ENCODE measurements at places on chromosomes 5 and 9. TPM values are rescaled to one million over a fixed set of nuclear protein-coding genes. Genes with fewer than 3 reads are reported as not detected.

The ANKHD1 gene
- 82.0 TPM for total RNA-seq

DNA sequence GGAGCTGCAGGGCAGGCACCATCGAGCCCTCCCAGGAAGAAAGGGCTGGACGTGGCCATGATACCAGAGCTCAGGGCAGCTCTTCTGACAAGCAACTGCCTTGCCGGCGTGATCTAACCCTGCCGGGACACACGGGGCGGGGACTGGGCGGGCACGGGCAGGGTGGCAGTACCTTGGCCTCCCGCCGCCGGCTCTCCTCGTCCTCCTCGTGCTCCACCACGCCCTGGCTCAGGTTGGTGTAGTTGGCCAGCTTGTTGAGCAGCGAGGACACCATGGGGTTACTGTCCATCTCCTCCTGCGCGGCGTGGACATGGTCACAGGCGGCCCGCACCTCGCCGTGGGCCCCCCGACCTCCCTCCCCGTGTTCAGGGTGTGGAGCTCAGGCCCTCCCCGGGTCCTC, 18.5 kb downstream of the SLC12A7 start:
- DNase-seq = no peak

GRCh38 chr5:35855187-35855586, 1.5 kb upstream of the IL7R start:
- DNase-seq = no peak

DNA sequence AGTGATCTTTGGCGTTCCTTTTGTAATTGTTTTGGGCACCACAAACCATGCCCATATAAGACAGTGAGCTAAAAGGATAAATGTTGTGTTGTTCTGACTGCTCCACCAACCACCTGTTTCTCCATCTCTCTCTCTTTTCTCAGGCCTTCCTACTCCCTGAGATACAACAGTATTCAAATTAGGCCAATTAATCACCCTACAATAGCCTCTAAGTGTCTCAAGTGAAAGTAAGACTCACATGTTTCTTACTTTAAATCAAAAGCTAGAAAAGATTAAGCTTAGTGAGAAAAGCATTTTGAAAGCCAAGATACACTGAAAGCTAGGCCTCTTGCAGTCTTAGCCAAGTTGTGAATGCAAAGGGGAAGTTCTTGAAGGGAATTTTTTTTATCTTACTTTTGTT, 268.8 kb upstream of the NREP start:
- no peak for DNase-seq

The TNFSF8 gene
- total RNA-seq = not detected

The INVS gene
- 18.4 TPM for total RNA-seq

GRCh38 chr5:17219469-17219868, 2.0 kb downstream of the BASP1 start:
- peak; percentile 21 for DNase-seq

The SLC45A2 gene
- not detected for total RNA-seq

The AQP7 gene
- total RNA-seq = not detected

The TCF7 gene
- 17.8 TPM for total RNA-seq

DNA sequence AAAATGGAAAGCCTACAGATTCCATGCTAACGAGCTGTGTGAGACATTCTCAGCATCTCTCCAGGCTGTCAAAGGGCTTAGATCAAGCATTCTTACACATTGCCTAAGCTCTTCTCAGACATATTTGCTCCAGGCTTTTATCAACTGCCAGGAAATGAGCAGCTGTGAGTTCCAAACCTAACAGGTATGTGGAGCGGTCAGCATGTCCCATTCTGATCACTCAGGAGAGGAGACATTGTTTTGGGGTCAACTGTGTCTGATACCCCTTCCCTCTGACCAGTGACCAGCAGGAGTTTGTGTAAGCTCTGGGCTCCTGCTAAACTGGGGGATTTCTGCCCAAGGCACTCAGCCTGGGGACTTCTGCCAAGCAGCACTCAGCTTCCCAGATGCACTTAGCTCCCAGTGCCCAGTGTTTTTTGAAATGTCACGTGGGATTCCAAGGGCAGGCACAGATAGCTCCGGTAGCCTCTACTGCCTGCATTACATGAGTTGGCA, 229.1 kb downstream of the SEC61B start:
- DNase-seq = no peak

- DNase-seq = no peak
Observed at GRCh38 chr5:56460681-56461191, 227.6 kb upstream of the ANKRD55 start.

The GABRA1 gene
- total RNA-seq = not detected

DNA sequence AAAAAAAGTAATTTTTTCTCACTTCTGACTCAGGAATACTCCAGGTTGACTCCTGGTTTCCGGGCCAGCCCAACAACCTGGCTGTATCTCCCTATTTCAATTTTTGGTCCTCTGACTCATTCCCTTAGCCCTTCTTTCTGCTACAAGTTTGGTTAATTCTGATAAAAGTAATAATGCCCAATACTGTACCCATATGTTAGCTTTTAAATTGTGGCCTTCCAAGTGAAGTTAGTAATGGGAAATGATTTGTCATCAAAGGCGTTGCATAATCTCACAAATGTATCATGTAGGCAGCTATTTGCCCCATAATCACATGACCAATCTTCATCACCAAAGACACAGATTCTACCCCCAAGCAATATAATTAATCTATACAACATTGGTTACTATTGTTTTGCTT, 31.1 kb upstream of the BNC2 start:
- no peak for DNase-seq

- DNase-seq = no peak
Observed at GRCh38 chr5:131394128-131394527, 130.3 kb downstream of the CDC42SE2 start.

DNA sequence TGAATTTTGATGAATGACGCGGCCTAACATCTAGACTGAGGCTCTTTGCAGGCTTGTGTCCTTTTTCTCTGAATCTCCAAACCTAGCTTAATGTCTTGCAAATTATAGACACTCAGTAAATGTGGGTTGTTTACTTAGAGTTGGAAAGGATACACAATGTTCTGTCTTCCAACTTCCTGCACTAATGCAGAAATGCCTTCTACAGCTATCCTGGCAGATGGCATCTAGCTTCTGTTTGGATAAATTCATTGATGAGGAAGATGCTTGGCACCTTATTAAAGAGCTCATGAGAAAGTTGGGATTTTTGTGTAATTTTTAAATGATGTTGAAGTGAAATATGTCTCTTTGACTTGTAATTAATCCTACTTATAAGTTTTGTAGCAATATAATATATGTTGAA, 1822.2 kb downstream of the MAT2B start:
- DNase-seq = no peak

The NIM1K gene
- total RNA-seq = 0.18 TPM

DNA sequence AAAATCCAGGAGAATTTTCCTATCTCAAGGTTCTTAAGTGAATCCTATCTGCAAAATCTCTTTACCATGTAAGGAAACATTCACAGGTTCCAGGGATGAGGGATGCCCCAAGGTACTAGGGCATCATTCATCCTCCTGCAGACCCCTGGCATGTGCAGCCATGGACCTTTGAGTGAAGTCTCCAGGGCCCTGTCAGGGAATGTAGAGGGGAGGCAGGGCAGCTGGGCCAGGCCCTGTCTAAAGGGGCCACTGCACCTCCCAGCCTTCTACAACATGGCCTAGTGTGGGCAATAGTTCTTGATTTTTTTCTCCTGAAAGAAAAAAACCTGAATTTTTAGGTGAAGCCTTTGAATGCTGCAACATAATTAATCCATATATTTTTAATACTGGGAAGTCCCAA, 63.3 kb downstream of the SEMA4D start:
- DNase-seq = no peak

The C5orf58 gene
- not detected for total RNA-seq

DNA sequence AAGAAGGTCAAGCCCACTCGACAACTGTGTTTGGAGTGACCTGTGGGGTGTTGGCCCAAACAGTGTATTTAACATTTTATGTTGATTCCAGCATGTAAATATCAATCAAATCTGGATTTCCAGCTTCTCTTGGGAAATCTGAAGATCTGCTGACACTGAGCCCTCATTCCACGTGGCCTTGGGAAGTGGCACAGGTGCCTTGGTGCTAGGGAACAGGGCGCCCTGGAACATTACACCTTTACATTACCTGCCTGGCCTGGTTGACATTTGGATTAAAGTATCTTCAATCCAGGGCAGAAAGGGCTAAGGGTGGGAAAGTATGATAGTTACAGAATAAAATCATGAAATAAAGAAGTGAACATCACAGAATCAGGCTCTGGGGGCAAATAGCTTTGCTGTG, 84.9 kb upstream of the CTSL start:
- no peak for DNase-seq

DNA sequence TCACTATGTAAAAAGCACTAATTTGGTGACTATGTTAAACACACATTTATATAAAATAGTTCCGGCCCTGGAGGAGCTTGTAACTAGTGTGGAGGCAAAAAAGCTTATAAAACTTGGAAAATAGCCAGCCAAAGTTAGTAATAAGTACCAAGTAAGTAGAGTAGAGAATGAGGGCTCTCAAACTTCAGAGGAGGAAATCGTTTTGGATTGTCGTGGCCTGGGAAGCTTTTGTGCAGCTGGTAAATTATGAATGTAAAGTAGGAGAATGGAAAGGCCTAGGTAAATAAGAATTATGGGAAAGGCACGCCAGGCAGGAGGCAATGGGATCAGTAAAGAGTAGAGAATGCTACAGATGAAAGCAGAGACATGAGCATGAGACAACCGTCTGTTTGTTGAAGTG, 832.7 kb upstream of the ZNF608 start:
- DNase-seq = no peak

GRCh38 chr9:99296291-99296951, 74.3 kb downstream of the SEC61B start:
- DNase-seq = no peak

The TNIP1 gene
- 296 TPM for total RNA-seq

The CCL27 gene
- total RNA-seq = not detected

GRCh38 chr5:180976518-180976917, 12.1 kb upstream of the BTNL3 start:
- no peak for DNase-seq

GRCh38 chr5:50710838-50711237, 44.4 kb downstream of the PARP8 start:
- no peak for DNase-seq

DNA sequence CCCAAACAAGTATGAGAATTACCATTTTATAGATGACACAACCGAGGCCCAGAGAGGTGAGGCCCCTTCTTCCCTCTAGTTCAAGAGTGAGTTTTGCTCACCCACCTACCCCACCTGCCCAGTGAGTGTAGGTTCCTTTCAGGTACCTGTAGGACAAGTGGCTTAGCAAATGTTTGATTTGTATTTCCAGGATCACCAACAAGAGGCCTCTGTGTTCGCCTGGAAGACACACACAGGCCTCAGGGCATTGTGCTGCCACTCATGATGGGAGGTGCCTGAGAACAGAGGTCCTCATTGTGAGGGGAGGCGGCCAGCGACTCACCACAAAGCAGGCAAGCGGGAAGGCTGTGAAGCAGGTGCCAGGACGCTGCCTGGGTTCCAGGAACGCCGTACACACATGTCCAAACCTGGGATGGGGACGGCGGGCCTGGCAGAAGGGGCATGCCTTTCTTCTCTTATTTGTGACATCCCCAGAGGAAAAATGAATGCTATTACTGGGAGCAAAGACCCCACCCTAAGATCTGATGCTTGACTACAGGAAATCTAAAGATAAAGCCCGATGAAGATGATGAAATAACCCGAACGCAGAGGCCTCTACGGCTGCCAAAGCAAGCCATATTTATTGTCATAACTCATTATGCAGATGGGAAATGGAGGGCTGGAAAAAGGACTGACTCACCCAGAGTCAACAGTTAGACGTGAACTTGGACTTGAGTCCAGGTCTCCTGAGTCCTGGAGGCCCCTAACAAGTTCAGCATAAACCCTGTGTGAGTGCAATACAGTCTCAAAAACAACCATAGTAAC, 60.2 kb upstream of the SLC25A51 start:
- DNase-seq = no peak

DNA sequence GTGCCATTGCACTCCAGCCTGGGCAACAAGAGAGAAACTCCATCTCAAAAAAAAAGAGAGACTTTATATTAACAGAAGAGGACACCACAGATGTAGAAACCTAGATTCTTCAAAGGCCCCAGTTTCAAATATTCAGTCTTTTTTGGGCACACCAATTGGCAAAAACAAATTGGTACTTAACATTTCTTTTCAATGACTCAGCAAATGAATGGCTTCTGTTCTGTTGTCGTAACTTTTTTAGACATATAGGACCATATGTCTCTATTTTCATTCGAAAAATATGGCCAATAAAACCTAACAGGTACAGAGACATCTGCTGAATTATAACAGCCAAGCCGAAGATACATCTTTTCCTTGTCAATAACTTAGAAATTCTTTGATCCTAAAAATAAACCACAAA, 212.8 kb downstream of the EBF1 start:
- DNase-seq = no peak

DNA sequence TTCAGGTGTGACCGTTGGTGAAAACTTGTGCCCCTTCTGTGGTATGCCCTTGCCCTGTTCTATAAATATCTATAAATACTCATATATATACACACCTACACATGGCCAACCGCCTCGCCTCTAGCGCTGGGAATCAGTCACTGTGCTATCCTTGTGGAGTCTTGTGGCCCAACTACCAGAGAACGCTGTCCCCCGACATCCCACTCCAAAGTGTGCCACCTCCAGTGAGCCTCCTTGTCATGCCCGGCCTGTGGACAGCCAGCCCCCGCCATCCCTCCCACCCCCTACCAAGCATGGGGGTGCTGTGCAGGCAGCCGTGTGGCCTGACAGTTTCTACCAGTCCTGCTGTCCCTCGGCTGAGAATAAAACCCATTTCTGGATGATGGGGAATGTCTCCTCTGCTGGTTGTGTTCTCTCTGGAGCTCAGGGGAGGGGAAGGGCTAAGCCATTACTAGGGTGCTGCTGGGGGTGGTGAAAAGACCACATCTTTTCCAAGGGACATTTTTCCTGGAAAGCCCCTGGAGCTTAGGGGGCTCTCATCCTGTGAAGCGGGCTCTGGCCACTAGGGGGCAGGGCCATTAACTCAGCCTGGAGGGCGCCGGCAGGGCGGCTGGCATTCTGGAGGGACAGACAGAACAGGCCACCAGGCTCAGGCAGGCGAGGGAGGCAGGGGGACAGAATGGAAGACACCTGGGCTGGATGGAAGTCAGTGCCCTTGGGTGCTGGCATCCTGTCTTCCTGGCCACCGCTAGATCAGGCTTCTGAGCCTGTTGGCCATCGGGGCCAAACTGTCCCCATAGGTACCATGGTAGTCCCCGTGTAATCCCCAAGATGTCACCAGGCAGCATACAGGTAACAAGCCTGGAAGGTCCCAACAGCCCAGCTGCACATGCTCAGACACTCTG, 20.7 kb downstream of the GOLGA2 start:
- DNase-seq = peak; percentile 50

- no peak for DNase-seq
Observed at GRCh38 chr5:61901997-61902396, 404.0 kb upstream of the KIF2A start.

DNA sequence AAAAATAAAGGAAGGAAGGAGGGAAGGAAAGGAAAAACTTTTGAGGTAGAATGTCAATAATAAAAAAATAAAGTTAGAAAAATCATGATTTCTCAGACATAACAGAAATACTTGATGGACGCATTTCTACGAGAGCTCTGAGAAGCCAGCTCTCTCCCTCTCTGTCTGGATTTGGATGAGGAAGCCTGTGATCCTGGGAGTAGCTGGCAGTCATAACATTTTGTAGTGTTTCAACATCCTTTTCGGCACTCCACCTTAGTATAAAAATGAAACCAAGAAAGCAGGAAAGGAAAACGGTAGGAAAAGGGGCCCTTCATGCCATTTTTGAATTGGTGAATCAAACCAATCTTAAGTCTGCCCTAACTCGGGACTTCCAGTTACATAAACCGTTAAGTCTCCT, 321.3 kb downstream of the EPB41L4A start:
- DNase-seq = peak; percentile 17

- DNase-seq = peak; percentile 61
Observed at GRCh38 chr9:114366334-114367128, 21.3 kb downstream of the AKNA start.
